Stimulated activated CD4-positive, alpha-beta T cell treated with anti-CD3 and anti-CD28 coated beads, Interleukin-4, amount 100 ng/mL, for 24 hours (primary cell): ENCODE measurements at places on chromosomes 5 and 9.

GRCh38 chr5:172541099-172541772, 86.9 kb upstream of the SH3PXD2B start:
- no peak for DNase-seq

- DNase-seq = no peak
Measured at GRCh38 chr9:120393386-120394057, 186.4 kb downstream of the CDK5RAP2 start.

DNA sequence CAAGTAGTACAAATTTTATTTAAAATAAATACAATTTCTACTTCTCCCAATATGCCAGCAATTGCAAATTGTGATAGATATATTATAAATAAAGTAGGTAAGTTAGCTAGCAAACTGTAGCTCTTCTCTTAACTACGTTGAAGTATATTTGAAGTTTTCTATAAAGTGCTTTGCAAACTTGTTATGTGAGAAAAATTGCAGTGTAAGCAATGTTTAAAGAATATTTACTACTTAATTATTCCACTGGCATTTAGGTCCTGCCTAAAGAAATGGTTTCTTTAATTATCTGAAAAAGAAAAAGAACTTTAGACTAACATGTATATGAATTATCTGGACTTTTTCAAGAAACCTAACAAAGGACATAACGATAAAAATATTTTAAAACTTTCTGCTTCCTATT, 1350.0 kb upstream of the CDH9 start:
- DNase-seq = no peak

- no peak for DNase-seq
Measured at GRCh38 chr5:105735704-105736103, 1935.0 kb downstream of the EFNA5 start.

- DNase-seq = no peak
Measured at GRCh38 chr5:178649580-178649979, 22.7 kb upstream of the CLK4 start.

GRCh38 chr5:2626572-2626971, 124.9 kb downstream of the IRX2 start:
- DNase-seq = no peak

DNA sequence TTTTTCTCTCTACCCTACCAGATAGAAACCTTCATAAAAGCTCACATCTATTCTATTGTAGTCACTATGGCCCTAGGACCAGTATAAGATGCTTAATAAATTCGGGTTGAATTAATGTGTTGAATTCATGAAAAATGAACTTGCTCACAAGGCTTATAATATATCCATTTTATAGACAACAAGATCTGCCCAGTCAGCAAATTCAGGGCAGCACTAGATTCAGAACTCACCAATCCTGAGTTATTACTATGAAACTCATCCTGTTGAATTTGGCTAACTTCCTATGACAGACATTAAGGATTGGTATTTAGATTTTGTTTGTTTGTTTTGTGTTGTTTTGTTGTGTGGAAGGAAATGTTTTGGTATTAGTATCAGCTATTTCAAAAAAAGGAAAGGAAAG, 143.6 kb upstream of the CCNG1 start:
- DNase-seq = no peak

DNA sequence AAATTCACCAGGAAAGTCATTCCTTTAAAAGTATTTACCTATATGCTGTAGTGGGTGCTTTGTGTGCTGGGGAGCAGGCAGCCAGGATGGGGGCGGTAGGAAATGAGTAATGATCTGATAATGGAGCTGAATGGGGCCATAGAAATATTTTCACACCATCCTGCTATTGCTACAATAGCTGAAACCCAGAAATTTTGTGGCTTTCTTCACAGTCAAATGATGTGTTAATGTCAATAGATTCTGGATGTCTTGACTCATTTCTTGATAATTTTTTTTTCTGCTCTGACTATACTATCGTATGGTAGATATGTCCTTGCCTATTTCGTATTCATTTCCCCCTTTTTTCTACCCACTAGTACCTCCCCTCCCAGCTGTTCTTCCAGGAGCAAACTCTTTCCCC, 59.5 kb downstream of the RORB start:
- no peak for DNase-seq

DNA sequence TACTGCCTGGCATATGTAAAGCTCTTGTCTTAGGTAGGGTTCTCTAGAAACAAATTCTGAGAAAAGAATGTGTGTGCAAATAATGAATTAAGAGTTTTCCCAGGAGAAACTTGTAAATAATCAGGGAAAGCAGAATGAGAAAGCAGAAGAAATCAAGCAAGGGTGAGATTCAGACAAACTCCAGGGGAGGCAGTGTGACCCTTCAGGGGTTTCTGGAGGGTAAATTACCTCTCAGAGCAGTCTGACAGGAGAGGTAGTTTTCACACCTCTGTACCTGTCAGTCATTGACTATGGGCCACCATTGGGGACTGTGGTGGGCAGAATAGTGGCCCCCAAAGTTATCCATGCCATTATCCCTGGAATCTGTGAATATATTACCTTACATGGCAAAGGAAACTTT, 124.6 kb downstream of the KCTD16 start:
- no peak for DNase-seq
